ENCODE measurements at places on chromosomes 13 and 19.
A peak's percentile ranks its signal among the peaks of the same experiment; 100 is the strongest.

- peak; percentile 84 for DNase-seq
These were observed 9.8 kb upstream of the CIRBP start for GRCh38 chr19:1259206-1259875.

DNA sequence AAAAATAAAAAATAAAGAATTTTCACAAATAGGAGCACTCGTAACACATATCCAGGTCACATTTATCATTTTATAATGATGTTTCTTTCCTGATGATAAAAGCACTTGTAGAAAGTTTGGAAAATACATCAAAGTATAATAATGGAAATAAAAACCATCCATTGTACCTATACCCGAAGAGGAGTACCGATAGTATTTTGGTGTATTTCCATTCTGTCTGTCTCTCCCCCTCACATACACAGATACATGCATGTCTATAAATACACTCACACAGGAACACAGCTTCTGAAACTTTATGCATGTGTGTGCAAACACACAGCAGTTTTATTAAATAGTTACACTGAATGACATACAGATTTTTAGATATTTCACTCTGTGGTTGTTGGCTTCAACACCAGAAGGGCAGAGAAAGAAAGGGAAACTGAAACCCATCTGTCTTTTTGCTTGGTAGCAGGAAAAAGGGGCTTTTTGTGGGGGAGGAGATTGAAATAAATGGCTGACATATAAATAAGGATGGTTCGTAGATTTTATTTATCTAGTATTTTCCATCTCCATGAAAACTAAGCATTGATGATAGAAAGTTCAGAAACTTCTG lies 114.8 kb downstream of the LRCH1 start:
- DNase-seq, result no peak

- DNase-seq, result no peak
These were observed 1606.3 kb upstream of the MIR17HG start for GRCh38 chr13:89740994-89741685.

- DNase-seq, result no peak
These were observed 1721.8 kb upstream of the SPRY2 start for GRCh38 chr13:82062772-82063171.

DNA sequence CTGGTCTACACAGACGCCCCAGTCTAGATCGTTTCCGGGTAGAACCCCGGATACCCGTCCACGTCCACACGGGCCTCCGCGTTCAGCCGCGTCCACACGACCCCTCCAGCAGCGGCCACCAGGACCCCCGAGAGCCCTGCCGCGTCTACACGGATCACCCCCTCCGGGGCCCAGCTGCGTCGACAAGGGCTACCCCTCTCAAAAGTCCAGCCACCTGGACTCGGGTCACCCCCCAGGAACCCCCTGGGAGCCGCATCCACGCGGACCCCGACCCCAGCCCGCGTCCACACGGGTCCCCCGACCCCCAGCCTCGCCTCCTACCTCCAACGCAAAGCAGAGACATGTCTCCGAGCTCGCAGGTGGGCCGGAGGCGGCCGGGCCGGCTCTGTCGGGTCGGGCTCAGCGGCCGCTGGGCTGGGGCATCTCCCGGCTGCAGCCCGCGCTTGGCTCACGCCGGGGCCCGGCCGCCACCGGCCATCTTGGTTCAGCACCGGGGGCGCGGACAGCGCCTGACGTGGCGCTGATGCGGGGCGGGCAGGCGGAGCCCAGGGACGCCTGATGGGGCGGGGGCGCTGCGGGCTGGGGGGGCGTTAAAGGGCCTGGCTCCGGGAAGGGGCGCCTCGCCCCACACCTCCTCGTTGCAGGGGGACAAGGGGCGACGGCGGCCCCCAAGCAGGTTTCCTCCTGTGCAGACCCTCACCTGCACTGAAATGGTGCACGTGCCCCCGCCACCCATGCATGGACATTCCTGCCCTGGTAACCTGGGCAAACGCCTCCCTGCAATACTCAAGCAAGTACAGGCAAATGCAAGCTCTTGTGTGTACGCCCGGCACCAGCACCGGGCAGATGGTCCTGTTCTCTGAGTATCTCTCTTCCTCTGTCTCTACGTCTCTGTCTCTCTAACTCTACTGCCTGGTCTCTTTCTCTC lies at the start of gene UNC13A:
Gene UNC13A (minus strand): TSS at position 498 of the 928 bp plus-strand sequence. CDS start 155 bp downstream, at position 343.
- peak; percentile 64 for DNase-seq

DNA sequence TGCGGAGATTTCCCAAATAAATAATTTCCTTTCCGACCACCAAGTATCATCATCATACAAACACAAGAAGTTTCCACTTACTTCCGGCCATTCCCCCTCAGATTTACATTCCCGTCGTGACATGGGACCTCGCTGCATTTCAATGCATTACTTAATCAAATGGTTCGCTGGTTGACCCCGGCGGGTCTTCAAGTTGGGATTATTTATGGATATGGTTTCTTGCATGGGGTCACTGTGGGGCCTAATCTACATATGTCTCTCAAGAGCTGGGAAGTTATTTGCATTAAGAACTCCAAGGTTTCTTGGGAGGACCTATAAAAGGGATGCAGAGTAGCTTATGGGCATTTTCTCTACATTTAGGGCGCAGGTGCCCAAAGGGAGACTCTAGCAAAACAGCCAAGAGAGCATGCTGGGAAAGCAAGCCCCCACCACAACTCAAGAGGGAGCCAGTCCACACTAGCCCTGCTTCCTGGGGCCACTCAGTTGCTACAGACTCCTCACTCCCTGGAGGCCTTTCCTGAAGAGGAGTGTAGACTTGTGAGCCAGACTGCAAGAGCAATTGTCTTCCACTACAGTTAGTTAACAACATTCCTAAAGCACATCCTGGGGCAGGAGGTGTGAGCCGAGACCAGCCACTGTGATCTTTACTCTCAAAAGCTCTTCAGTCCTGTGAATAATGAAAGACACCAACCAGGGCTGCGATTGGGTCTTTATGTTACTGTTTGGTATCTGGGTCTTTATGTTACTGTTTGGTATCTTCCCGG lies 125.3 kb downstream of the KATNAL1 start:
- DNase-seq, result no peak

DNA sequence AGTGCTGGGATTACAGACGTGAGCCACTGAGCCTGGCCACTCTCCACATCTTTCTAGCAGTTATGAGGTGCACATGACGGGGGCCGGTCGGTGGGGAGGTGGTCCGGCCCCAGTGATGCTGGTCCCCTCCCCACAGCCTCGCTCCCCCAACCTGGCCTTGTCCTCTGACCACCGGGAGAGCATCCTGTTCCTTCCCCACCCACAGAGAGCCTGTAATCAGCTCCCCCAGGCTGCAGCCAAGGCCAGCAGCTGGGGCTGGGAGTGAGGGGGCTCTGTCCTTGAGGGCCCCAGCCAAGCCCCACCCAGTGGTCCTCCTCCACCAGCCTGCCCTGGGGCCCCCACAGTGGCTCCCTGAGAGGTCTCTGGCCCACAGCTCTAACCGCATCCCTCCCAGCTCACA lies 3.0 kb upstream of the INSL3 start:
- DNase-seq, result peak; percentile 79

DNA sequence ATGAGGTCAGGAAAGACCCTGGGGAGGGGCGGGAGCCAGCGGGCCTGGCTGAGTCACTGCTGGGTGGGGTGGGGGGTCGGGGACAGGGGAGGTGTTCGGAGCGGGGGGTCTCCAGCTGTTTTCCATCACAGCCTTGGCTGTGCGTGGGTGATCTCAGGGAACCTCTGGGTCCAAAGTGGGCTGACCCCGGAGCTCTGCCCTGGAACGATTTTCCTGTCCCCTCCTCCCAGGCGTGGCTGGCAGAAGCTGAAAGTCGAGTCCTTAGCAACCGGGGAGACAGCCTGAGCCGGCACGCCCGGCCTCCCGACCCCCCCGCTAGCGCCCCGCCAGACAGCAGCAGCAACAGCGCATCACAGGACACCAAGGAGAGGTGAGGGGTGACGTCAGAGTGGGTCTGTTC lies 10.6 kb downstream of the TRIP10 start:
- DNase-seq, result no peak

DNA sequence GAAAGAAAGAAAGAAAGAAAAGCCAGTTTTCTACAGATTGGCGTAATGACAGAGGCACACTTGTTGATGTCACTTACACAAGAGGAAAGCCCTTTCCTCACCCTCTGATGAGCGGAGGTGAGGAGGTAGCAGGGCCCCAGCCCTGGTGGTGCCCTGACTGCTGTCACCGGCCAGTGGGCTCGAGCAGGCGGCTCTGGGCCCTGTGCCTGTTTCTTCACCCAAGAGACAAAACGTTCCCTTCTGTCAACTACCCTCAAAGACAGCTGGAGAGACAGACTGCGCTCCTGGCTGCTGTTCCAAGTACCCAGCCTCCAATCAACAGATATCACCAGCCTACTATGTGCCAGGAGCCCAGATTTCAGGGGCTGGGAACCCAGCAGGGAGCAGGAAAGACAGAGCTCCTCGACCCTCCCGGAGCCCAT lies 10.1 kb downstream of the EPS15L1 start:
- no peak for DNase-seq

DNA sequence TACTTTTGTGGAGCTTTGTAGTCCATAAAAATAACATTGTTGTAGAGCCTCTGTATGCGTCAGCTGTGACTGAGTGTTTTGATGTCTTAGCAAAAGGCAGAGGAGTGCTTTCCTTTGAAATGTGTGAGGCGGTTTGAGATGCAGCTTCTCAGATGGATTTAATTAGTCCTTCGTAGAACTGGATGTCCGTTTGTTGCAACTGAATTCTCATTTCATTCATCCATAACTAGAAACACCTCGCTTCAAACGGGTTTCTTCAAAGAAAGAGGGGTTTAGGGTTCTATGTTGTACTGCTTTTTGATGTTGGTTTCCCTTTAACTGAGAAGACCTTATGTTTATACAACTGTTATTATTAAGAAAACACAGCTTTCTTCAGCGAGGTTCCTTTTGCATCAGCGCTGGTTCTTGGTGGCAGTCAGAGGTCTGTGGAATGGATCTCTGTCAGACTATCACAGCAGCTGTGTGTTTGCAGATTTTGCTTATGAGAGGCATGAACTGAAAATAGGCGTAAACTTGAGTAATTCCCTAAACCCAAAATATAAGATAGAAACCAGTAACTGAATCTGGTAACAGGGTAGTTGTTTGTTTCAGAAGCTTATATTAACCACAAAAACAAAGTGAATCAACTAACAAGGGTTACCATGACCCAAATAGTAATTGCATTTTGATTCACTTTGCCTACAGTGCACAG lies 194.4 kb downstream of the GGACT start:
- no peak for DNase-seq

- DNase-seq, result no peak
These were observed 2275.8 kb upstream of the PCDH20 start for GRCh38 chr13:63691474-63691873.

- no peak for DNase-seq
These were observed 156.5 kb upstream of the ZNF507 start for GRCh38 chr19:32188921-32189320.

- DNase-seq, result no peak
These were observed 99.2 kb upstream of the KLF5 start for GRCh38 chr13:72959643-72960042.

GRCh38 chr13:112347986-112348385 lies 28.2 kb upstream of the SPACA7 start:
- DNase-seq, result no peak

DNA sequence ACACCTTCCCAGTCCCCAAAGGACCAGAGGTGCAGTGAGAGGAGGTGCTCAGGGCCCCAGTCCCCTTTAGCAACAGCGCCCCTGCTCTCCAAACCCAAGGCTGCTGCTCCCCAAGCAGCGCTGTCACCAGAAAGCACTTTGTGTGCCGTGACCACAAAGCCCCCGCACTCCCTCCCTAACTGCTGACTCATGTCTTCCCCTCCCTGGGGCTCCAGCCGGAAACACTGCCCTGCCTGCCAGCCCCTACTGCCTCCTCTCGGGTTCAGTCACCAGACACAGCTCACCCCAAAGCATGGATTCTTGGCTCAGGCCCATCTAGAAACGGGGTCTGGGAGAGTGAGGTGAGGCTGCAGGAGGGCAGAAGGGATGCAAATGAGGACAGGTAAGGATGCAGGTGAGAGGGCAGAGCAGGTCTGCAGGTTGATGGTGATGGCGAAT lies 4.9 kb upstream of the TNFSF14 start:
- no peak for DNase-seq

- no peak for DNase-seq
These were observed 3.7 kb upstream of the SMIM17 start for GRCh38 chr19:56639217-56639616.

GRCh38 chr13:51826606-51827005 lies 18.4 kb downstream of the TMEM272 start:
- DNase-seq, result no peak

DNA sequence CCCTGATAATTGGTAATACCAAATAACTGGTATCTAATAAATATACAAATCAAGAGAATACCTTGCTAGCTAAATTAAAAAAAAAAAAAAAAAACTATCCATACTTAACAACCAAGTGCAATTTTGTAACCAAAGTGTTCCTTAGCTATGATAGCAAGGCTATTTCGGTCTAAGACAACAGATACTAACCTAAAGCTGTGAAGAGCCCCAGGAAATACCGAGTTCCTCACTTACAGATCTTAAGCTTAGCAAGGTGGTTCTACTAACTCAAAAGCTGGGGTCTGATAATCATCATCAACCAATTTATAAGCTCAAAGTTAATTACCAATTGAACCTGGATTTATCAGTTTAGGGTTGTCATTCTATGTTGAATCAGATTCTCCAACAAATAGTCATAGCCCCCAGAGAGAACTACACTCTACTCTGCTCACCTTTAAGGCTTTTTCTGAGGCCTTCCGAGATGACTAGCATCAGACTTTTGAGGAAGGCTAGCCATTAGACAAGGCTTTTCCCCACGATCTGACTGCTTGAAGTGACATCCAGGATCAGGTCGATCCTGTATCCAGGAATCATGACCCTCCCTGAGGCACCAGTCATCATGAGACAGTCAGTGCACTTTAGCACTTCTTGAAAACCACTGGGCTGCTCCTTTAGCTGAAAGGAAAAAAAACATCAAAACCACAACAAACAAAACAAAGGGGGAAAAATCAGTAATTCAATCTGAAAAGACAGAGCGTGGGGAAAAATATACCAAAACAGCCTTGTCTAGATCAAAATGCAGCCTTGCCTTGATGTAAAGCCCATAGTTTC lies 31.9 kb downstream of the INTS6 start:
- DNase-seq, result no peak

DNA sequence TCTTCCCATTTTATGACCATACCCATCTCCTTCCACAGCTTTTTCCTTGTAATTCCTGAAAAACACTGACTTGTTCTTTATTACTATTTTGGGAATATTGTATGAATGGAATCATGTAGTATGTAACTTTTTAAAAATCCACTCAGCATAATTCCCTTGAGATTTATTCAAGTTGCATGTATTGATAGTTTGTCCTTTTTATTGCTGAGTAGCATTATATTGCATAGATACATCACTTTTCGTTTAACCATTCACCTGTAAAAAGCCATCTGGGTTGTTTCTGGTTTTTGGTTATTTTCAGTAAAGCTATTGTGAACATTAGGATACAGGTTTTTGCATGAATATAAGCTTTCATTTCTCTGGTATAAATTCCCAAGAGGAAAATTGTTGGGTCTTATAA lies 115.4 kb downstream of the GPC5 start:
- DNase-seq, result no peak

GRCh38 chr19:18672606-18673337 lies 10.7 kb upstream of the CRTC1 start:
- DNase-seq, result no peak

GRCh38 chr13:48890391-48890790 lies 85.3 kb upstream of the FNDC3A start:
- no peak for DNase-seq

- DNase-seq, result no peak
These were observed 5.9 kb upstream of the GPR18 start for GRCh38 chr13:99264051-99264450.

Data from ovary (tissue), 10 donors.